ENCODE measurements at places on chromosomes 4 and X.

- DNase-seq: no peak
Measured at GRCh38 chr4:156053174-156053573, 99.5 kb upstream of the CTSO start.

DNA sequence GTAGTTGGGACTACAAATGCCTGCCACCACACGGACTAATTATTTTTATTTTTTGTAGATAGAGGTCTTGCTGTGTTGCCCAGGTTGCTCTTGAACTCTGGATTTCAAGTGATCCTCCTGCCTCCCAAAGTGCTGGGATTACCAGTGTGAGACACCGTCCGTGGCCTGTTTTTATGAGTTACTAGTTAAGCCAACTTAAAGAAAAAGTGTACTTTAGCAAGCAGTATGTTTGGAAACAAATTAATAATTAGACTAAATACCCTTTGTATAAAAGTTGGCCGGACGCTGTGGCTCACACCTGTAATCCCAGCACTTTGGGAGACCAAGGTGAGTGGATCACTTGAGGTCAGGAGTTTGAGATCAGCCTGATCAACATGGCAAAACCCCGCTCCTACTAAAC is 14.2 kb upstream of the PTPN13 start:
- DNase-seq: no peak

- DNase-seq: no peak
Measured at GRCh38 chrX:48695925-48696300, 621 bp upstream of the SUV39H1 start.

GRCh38 chr4:175469514-175469913 is 342.6 kb downstream of the GPM6A start:
- DNase-seq: peak; percentile 76

GRCh38 chr4:79233820-79234219 is 92.0 kb downstream of the NAA11 start:
- no peak for DNase-seq

- no peak for DNase-seq
Measured at GRCh38 chr4:61223385-61223784, 23.3 kb downstream of the ADGRL3 start.

GRCh38 chr4:28827866-28828265 is 1892.3 kb upstream of the PCDH7 start:
- DNase-seq: no peak

DNA sequence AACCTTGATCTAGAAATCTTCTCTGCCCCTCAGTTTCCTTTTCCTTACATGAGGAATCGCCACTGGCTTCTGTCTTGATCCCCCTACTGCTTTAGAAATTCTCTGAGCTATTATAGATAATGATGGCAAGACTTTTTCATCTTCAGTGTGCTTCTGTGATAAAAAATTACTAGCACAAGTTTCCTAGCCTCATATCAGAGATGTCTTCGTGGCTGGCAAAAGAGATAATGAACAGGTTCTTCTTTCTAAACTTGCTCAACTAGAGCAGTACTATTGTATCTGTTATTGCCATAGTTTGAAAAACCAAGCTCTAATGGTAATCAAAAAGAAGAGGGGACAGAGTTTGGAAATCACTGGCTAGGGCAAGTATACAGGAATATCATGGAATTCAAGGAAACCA is 4.1 kb upstream of the PDGFC start:
- no peak for DNase-seq

DNA sequence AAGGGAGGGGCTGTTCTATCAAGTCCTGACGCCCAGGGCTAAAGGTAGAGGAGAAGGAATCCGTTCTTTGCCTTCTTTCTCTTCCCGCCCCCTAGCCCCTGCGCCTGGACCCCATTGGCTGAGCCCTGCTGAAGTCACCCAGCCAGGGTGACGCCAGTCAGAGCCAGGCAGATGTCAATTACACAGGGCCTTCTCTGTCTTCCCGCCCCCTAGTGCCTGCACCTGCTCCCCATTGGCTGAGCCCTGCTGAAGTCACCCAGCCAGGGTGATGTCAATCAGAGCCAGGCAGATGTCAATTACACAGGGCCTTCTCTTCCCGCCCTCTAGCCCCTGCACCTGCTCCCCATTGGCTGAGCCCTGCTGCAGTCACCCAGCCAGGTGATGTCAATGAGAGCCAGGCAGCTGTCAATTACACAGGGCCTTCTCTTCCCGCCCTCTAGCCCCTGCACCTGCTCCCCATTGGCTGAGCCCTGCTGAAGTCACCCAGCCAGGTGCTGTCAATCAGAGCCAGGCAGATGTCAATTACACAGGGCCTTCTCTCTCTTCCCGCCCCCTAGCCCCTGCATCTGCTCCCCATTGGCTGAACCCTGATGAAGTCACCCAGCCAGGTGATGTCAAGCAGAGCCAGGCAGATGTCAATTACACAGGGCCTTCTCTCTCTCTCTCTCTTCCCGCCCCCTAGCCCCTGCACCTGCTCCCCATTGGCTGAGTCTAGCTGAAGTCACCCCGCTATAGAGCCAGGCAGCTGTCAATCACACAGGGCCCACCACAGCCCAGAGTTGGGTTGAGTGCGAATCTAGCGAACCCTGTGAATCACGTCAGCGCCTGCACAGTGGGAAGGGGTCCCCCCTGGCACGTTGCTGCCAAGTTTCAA is 46.4 kb downstream of the ASMT start:
- DNase-seq: no peak

All from EH (cell line).